ENCODE measurements at places on chromosomes 12 and 14. TPM values are rescaled to one million over a fixed set of nuclear protein-coding genes. Genes with fewer than 3 reads are reported as not detected.

Gene LRTM2
- polyA plus RNA-seq, result 0.09 TPM

DNA sequence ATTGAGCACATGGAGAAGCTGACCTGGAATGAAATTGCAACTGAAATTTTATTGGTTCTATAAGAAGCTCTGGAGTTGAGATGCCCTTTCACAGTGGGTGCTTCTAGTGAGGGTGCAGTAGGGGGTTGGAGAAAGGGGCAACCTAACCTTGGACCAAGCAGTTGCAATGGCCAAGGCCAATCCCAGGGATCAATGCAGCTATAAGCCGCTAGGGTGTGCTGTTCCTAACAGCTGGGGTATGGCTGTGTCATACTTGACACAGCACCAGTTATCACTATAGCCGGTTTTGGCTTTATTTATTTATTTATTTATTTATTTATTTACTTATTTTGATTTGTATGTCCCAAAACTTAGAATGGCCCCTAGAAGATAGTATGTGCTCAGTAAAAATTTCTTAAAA is 505.9 kb downstream of the FLRT2 start:
- H3K27ac ChIP-seq, result no peak overlapping the region
- H3K4me3 ChIP-seq, result no peak overlapping the region
- H3K36me3 ChIP-seq, result no peaks in the 10 kb centered on the region
- peak; percentile 13 for DNase-seq

DNA sequence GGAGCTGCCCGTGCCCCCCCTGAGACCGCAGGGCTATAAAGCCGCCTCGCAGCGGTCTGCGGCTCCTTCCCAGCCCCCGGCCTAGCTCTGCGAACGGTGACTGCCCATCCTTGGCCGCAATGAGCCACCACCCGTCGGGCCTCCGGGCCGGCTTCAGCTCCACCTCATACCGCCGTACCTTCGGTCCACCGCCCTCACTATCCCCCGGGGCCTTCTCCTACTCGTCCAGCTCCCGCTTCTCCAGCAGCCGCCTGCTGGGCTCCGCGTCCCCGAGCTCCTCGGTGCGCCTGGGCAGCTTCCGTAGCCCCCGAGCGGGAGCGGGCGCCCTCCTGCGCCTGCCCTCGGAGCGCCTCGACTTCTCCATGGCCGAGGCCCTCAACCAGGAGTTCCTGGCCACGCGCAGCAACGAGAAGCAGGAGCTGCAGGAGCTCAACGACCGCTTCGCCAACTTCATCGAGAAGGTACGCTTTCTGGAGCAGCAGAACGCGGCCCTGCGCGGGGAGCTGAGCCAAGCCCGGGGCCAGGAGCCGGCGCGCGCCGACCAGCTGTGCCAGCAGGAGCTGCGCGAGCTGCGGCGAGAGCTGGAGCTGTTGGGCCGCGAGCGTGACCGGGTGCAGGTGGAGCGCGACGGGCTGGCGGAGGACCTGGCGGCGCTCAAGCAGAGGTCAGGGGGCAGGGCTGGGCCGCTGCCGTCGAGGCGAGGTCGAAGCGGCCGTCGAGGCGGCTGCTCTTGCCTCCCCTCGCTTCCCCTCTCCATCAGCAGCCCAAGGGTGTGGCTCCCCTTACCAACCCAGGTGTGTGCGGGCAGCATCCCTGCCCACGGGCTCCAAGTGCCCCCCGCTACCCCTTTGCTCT is at the start of gene PRPH:
PRPH (plus strand) TSS at position 66 of the 855 bp plus-strand sequence; CDS start at position 120, 54 bp downstream.
- peaks cover 69% of the 10 kb centered on the region for H3K27me3 ChIP-seq
- H3K4me3 ChIP-seq, result no peak within 1 kb of the TSS
- no peak for DNase-seq
- no peaks in the 10 kb centered on the region for H3K36me3 ChIP-seq
- peaks cover 14% of the 10 kb centered on the region for H3K4me1 ChIP-seq
- no peak within 1 kb of the TSS for H3K27ac ChIP-seq

GRCh38 chr12:21906919-21907493 is 34.2 kb downstream of the ABCC9 start:
- no peak for DNase-seq
- no peak overlapping the region for H3K4me3 ChIP-seq
- H3K27ac ChIP-seq, result no peak overlapping the region
- no peaks in the 10 kb centered on the region for H3K27me3 ChIP-seq

DNA sequence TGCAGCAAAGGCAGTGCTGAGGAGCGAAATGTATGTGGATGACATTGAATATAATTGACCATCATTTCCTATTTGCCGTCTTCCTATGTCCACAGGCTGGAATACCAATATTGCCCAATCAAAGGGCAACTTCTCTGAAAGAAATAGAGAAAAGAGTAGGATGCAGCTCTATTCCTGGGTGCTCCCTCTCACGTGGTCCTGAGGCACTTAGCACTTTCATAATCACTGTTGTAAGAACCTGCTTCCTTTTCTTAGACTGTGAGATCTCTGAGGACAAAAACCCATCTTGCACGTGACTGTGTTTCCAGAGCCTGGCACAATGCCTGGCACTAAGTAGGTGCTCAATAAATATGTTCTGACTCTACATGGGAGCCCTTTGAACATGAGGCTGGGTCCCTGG is 122.7 kb upstream of the CPM start:
- H3K4me3 ChIP-seq, result no peak overlapping the region
- H3K4me1 ChIP-seq, result peaks cover 70% of the 10 kb centered on the region
- no peak for DNase-seq
- no peaks in the 10 kb centered on the region for H3K27me3 ChIP-seq

- no peaks in the 10 kb centered on the region for H3K27me3 ChIP-seq
- H3K4me3 ChIP-seq, result no peak overlapping the region
- peaks cover 22% of the 10 kb centered on the region for H3K36me3 ChIP-seq
- no peaks in the 10 kb centered on the region for H3K4me1 ChIP-seq
Observed at GRCh38 chr12:88084210-88084609, 55.0 kb upstream of the C12orf50 start.

- H3K27me3 ChIP-seq, result no peaks in the 10 kb centered on the region
- no peak for DNase-seq
- no peak overlapping the region for H3K4me3 ChIP-seq
- H3K36me3 ChIP-seq, result peaks cover 3% of the 10 kb centered on the region
- peaks cover 97% of the 10 kb centered on the region for H3K4me1 ChIP-seq
- H3K27ac ChIP-seq, result peak overlapping the region; percentile 69
Observed at GRCh38 chr12:6231359-6232268, 31.4 kb downstream of the CD9 start.

DNA sequence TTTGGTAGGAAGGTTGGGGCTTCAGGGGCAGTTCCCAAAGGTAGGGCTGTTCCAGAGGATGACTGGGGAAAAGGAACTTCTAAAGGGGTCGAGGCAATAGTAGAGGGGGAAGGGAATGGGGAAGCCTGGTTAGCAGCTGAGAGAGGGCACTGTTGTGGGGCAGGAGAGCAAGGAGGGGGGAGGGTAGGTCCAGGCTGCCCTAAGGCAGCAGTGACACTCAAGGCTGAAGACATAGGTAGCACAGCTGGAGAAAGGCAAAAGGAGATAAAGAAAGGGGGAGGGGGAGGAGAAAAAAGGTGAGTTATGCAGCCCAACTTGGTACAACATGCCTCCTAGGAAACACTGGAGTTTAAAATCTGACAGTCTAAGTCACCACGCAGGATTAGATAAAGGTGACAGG is 3.9 kb downstream of the NACA start:
- no peak for DNase-seq
- no peak overlapping the region for H3K4me3 ChIP-seq
- H3K36me3 ChIP-seq, result peaks cover 49% of the 10 kb centered on the region
- peaks cover 55% of the 10 kb centered on the region for H3K4me1 ChIP-seq
- peaks cover 6% of the 10 kb centered on the region for H3K27me3 ChIP-seq
- no peak overlapping the region for H3K27ac ChIP-seq

- no peaks in the 10 kb centered on the region for H3K36me3 ChIP-seq
- H3K27ac ChIP-seq, result no peak overlapping the region
- H3K4me1 ChIP-seq, result no peaks in the 10 kb centered on the region
- DNase-seq, result no peak
Observed at GRCh38 chr12:41014643-41015020, 173.5 kb upstream of the PDZRN4 start.

- no peak overlapping the region for H3K4me3 ChIP-seq
- no peak for DNase-seq
- H3K4me1 ChIP-seq, result peaks cover 69% of the 10 kb centered on the region
- H3K27ac ChIP-seq, result no peak overlapping the region
- H3K27me3 ChIP-seq, result no peaks in the 10 kb centered on the region
Observed at GRCh38 chr14:75604979-75605851, 26.8 kb downstream of the FLVCR2 start.

All from HepG2 (cell line).